NCI-H2171 (cell line): ENCODE measurements at places on chromosomes 1 and 21.

DNA sequence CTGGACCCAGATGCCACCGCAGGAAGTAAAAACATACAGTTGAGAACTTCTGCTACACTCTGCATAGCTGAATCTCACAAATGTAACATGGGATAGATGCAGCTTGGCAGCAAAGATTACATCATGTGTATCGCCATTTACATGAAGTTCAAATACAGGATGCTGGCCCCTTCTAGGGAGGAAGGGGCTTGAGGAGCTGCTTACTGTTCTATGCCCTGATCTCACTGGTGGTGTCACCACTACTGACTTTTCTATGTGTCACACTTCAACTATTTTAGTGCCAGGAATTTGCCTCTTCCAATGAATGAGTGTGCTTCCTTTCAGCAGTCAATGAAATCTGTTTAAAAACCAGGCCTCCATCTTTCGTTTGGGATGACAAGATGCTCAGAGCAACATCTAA is 31.1 kb downstream of the MRAP start:
- DNase-seq: no peak

- DNase-seq: no peak
Observed at GRCh38 chr1:8197493-8198282, 120.2 kb upstream of the SLC45A1 start.

- DNase-seq: peak; percentile 11
Observed at GRCh38 chr21:45580576-45581321, 38.5 kb upstream of the SLC19A1 start.

- no peak for DNase-seq
Observed at GRCh38 chr1:177615251-177615650, 354.6 kb downstream of the SEC16B start.

DNA sequence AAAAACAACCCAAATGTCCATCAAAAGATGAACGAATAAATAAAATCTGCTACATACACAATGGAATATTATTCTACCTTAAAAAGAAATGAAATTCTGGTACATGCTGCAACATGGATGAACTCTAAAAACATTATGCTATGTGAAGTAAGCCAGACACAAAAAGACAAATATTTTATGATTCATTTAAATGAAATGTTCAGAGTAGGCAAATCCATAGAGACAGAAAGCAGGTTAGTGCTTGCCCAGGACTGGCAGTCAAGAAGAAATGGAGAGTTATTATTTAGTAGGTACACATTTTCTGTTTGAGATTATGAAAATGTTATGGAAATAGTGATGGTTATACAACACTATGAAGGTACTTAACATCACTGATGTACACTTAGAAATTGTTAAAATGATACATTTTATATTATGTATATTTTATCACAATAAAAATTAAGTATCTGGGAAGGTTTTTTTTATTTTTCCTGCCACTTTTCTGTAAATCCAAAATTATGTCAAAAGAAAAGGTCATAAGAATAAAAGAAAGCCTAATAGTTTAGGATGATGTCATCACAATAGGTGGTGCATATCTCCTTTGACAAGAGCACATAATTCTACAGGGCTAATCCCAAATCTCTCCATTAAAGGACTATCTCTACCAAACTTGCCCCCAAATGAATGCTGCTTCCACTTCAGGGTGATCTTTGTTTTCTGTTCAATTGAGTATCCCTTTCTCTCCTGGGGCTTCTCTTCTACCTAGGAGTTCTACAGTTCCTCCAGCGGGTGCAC is 40.2 kb upstream of the FCER1A start:
- no peak for DNase-seq

- peak; percentile 67 for DNase-seq
Observed at GRCh38 chr1:205061665-205062069, 18.7 kb downstream of the CNTN2 start.

DNA sequence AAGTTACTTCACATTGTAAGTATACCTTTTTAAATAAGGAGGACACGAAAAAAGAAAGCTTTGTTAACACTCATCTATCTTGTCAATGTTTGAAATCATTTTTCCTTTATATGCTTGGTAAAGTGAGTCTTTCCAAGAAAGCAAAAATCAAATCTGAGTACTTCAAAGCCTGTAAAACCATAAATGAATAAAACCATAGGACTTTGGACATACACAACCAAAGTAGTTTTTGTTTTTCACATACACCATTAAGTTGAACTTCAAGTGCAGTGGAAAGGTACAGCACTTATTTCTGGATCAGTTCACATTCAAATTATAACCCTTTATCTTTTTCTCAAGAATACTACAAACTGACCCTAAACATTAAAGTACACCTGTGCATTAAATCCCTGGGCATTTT is 10.1 kb upstream of the PSMG1 start:
- DNase-seq: no peak

GRCh38 chr1:167057241-167057688 is 32.9 kb downstream of the GPA33 start:
- DNase-seq: peak; percentile 56

- DNase-seq: no peak
Observed at GRCh38 chr1:243710467-243710866, 139.6 kb downstream of the AKT3 start.

DNA sequence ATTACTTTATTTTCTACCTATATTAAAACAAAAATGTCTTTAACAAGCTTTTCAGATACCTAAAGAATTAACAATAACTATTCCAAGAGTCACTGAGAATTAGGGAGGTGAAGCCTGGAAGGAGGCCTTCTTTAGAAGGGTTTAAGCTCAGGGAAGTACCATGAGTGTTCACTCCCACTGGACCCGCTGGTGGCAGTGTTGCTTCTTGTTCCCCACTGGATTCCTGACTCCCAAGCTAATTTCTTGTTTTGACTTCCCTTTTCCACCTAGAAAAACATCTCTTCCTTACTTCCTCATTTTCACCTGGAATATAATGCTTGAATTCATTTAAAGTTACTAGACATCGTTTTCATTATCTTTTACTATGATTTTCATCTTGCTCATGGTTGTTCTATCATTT is 264.2 kb downstream of the HMCN1 start:
- no peak for DNase-seq

DNA sequence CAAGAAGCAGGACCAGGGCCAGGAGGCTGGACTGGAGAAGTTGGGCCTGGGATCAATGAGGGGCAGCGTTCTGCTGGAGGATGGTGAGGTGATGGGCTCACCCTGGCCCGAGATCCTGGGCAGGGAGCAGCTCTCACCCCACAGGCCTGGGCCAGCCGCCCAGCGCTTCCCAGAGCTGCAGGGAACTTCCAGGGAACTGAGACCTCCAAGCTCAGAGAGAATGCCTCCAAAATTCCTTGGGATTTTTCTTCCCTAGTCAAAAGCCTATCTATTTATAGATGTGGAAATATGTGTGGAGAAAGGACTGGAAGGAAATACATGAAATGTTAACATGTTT is 121.2 kb downstream of the SPSB1 start:
- DNase-seq: no peak

DNA sequence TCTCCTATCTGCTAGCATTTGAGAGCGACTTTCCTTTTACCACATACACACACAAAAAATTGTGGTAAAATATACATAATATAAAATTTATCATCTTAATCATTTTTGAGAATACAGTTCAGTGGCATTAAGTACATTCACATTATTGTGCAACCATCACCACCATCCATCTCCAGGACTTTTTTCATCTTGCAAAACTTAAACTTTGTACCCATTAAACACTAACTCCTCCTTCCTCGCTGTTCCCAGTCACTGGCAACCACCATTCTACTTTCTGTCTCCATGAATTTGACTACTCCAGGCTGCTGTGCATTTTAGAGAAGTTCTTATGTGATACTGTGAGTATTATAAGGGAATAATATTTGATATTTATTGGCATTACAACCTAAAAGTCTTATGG is 181.3 kb downstream of the C1orf21 start:
- DNase-seq: no peak

GRCh38 chr1:224377676-224378006 is 21.0 kb downstream of the CNIH4 start:
- DNase-seq: no peak

GRCh38 chr1:6731905-6732304 is 30.3 kb upstream of the DNAJC11 start:
- no peak for DNase-seq

DNA sequence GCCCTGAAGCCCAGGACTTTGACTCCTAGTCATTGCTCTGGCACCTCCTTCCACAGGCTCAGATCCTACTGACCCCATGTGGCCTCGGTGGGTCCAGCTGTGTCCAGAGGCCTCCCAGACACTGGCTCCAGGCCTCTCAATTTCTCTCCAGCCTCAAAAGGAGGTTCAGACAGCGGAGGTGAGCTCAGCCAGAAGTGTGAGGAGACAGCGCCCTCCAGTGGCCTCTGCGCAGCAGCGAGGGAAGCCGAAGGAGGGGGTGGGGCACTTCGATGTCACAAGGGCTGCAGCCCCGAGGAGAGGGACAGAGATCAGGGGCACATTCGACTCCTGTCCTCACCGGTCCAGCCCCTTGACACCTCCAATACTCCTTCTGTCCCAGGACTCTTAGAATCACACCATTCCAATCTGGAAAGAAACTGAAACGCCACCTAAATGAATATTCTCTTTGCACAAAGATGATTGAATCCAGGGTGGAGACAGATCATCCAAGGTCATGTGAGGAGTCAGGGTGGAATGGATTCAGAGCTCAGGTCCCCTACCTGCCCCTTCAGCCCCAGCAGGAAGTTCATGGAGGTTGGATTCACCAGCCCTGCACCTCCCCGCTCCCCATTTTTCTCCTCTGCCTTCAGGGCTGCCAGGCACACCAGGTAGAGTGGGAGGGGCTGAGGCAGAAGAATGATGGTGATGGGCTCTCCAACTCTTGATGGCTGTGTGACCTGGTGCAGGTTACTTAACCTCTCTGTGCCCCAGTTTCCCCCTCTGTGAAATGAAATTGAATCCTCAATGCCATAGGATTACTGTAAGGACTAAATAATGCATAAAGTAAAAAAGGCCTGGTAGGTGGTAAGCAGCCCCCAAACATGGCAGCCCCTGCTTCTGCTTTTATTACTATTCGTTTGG is 34.8 kb upstream of the ZBTB40 start:
- peak; percentile 82 for DNase-seq

DNA sequence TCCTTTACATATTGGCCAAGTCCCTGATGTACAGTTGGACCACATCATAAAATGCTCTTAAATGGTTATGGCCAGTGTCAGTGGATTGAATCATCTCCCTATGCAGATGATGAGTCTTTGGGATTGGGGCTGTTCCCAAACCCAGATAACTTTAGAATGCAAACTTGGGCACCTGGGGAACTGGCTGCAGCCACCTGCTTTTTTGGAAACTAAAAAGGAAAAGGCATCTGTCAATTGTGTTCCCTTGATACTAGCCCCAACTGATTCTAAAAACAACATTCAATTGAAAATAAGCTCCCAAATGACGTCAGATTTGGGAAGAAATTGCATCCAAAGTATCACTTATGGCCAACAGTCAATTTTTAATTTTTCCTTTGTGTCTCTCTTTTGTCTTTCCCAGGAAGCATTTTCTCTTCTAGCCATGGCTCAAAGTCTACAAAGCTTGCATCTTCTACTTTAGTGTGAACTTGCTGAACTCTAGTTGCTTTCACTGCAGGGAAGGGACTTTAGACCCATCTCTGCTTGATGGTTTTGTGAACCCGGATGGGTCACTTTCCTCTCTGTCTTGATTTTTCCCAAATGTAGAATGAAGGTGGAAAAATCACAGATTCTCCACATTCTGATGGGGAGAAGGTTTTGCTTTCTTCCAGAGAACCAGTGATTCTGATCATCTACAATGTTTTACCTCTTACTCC is 402.3 kb upstream of the USP24 start:
- no peak for DNase-seq

DNA sequence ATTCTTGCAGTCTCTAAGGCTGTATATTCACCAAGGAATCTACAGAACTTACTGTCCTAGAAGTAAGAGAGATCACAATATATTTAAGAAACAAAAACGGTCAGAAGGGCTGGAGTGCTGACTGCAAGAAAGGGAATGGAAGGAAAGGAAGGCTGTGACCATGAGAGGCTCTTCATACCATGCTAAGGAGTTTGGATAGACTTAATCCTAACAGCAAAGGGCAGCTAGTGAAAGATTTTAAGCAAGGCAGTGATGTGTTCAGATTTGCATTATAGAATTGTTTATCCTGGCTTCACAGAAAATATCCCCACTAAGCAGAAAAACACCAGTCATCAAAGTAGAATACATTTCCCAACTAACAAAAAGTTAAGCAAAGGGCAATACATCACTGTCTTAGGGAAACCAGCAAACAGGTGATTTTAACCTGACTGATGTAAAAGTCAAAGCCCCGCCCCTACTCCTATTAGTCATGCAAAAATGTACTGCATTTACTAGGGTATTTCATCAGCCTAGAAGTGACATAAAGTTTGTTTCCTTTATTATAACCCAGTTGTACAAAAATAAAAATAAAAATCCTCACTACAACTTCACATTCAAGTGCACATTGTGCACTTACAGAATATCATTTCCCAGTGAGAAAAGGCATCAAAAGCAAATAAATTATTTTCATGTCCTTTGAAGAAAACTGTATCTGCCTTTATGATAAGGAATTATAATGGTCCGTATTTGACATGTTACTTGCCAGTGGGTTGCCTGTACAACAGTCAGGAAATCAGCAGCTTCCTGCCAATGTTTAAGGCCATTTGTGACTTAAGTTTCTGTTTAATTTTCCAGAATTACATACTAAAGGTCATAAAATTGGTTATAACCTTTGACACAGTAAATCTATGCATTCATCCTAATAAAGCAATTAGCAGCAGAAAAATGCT is 17.2 kb downstream of the JAK1 start:
- DNase-seq: no peak

DNA sequence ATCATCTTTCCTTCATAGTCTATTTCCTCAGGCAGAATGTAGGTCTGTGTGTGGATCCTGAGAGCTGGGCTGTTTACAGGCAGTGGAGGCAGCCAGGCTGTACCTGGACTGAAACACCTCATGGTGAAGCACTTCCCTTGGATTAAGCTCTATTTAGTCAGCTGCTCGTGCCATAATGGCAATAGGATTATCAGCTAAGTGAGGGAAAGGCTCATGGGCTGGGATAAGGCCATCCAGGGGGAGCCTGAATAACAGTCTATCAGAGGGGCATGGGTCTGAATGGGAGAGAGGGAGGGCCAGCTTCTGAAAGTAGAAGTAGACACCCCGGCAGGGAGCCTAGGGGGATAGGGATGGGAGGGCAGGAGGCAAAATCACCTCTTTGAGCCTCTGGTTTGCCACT is 8.3 kb downstream of the RNASEL start:
- no peak for DNase-seq

DNA sequence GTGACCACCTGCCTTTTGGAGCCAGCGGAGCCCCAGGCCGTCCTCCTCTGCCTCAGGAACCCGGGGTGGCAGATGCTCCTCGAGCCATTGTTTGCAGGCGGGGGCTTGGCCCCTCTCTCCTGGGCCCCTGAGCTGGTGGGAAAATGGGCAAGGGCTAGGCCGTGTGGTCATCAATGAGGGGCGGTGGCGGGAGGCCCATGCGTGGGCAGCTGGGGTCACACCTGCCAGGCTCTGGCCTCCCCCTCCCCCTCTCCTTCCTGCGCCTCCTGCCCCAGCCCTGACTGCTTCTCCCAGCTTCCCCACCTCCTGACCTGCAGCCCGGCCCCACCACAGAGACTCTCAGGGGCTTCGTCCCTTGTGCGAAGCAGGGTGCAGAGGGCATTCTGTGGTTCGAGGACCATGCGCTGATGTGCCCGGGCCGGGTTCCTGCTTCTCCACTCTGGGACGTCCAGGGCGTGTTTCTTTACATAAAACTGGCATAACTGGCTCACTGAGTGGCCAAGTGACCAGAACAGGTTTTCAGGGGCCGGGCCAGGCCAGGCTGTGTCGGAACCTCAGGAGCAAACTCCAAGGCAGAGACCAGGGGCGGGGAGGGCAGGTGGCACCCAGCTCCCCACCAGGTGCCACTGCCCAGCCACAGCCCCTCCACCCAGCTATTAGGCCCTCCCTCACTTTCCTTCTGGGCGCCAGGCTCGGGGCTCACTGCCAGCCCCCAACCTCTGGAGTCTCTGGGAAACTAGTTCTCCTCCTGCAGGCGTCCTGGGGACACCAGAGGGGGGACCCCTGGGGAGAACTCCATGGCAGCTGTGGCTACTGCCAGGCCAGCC is 9.3 kb downstream of the SAMD11 start:
- no peak for DNase-seq
